ENCODE measurements at places on chromosomes 7 and 10.
A peak's percentile ranks its signal among the peaks of the same experiment; 100 is the strongest.

- DNase-seq = no peak
Observed at GRCh38 chr7:133561396-133561795, 308.5 kb downstream of the EXOC4 start.

DNA sequence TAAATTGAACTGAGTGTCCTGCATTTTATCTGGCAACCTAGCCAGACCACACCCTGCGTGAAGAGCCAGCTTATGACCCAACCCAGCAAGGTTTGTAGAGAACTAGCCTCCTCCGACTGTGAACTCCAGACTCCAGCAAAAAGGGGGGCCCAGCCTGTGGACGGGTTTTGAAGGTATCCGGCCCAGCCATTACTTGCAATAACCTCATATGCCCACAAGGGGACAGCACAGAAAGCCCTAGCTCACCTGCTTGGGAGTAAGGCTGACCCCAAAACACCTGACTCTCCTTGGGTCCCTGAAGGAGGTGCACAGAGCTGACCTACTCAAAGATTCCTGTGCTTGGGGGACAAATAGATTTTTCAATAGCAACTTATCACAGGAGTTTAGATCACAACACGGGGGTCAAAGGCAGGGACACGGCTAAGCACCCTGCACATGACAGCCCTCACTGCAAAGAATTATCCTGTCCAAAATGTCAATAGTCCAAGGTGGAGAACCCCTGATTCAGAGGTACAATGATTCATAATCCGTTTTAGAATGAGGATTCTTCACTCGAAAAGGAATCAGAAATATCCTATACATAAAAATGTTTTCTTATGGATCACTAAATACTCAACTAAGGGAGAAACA lies 4.6 kb downstream of the TRPV6 start:
- DNase-seq = peak; percentile 85

- DNase-seq = no peak
Observed at GRCh38 chr10:1003884-1004670, 15.8 kb downstream of the GTPBP4 start.

DNA sequence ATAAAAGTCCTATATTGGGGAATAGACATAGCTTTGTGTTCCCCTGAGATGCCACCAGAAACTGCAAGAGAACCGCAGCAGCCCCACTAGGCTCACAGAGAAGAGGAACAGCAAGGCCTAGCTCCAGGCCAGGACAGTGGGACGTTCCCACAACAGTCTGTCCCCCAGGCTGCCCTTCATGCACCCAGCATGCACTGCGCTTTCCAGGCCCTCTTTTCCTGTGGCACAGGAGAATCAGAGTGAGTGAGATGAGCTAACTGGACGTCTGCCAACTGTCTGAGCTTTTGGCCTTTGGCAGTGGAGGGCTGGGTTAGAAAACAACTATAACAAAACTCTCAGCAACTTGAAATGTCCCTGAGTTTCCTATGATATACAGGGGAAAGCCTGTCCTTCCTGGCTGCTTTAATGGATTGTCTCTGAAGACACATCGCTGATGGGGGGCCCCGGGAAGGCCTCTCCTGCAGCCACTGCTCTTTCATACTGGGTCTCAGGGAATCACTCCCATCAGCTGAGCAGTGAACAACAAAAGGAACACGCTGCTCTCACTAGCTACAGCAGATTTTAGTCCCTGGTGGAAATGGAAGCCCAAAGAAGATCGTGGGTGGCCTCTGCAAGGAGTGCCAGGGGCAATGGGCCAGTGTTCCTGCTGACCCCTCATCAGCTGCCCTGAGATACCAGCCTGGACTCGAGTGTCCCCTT lies 53.5 kb downstream of the PODXL start:
- peak; percentile 51 for DNase-seq

DNA sequence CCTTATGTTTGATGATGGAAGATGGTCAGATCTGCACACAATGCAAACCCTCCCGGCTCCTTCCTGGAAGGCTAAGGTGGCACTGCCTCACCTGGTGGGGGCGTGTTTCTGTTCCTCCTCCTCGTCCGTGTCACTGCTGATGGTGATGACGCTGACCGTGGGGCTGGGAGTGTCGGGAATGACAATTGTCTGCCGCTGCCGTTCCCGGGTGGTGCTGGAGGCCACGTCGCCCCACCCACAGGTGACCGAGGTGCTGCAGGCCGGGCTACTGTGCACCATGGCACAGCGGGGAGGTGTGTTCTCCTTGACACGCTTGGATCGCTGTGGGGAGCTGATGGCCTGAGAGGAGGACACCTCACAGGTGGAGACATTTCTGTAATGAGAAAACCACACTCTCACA lies 73.1 kb downstream of the CLEC2L start:
- DNase-seq = no peak

DNA sequence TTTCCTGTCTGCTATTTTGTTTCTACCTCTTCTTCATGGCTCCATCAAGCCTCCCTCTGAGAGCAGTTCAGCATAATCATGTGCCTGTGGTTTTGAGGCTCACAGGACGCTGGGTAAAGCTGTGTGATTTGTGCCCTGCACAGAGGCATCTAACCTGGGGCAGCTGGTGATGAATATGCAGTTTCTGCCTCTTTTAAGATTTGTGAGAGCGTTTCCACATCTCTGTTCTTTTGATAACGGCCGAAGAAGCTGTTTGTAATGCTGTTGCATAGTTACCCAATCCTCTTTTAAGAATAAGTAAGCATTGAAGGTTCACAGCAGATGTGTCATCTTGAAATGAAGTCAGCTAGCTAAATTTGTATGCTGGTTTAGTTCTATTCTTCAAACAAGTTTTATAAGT lies 45.2 kb downstream of the PNLIPRP3 start:
- no peak for DNase-seq

DNA sequence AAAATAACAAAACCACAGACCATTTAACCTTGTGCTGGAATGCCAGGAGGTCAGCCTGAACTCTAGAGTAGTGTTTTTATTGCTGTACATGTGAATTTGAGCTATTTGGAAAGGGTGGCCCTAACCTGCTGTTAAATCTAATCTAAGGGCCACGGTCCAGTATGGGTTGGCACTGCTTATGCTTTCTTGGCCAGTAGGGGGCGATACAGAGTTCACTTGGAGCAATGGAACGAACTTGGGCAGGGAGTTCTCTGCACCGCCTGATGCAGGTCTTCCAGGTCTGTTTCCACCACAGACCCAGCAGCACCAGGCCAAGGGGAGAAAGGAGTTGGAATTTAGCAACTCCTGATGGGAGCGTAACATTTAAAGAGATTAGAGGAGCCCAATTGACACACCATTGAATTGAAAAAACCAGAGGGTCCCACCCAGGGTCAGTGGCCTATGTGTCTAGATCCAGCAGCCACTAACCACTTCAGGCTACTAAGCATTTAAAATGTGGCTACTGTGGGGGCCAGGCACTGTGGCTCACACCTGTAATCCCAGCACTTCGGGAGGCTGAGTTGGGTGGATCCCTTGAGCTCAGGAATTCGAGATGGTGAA lies 75.7 kb upstream of the EFCAB10 start:
- DNase-seq = peak; percentile 90

GRCh38 chr10:97434055-97434454 lies 8.1 kb downstream of the PGAM1 start:
- DNase-seq = no peak

GRCh38 chr7:127034186-127034806 lies 218.4 kb downstream of the GRM8 start:
- DNase-seq = no peak

GRCh38 chr10:66038623-66039022 lies 887.2 kb upstream of the LRRTM3 start:
- DNase-seq = no peak

- DNase-seq = peak; percentile 74
Observed at GRCh38 chr10:12782537-12782936, 219.0 kb downstream of the CCDC3 start.

DNA sequence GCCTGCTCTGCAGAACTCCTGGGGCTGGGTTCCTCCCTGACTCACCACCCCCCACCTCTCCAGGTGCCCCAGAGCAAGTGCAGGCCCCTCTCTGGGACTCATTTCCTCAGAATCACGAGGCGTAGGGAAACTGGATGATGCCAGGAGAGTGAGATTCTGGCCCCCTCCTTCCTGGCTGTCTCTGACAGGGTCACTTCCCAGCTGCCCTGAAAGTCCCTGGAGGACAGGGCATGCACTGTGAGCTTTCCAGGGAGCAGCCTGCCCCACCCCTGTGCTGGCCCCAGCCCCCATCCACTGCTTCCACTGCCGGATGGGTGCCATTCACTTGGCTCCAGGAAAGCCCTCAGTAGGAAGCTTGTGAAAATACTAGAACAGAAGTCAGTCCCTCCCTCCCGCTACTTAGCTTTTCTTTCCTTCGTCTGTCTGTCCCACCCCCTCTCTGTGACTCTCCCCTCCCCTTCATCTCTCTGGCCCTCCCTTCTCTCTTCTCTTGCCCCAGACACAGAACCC lies 10.4 kb downstream of the TACR2 start:
- DNase-seq = no peak

DNA sequence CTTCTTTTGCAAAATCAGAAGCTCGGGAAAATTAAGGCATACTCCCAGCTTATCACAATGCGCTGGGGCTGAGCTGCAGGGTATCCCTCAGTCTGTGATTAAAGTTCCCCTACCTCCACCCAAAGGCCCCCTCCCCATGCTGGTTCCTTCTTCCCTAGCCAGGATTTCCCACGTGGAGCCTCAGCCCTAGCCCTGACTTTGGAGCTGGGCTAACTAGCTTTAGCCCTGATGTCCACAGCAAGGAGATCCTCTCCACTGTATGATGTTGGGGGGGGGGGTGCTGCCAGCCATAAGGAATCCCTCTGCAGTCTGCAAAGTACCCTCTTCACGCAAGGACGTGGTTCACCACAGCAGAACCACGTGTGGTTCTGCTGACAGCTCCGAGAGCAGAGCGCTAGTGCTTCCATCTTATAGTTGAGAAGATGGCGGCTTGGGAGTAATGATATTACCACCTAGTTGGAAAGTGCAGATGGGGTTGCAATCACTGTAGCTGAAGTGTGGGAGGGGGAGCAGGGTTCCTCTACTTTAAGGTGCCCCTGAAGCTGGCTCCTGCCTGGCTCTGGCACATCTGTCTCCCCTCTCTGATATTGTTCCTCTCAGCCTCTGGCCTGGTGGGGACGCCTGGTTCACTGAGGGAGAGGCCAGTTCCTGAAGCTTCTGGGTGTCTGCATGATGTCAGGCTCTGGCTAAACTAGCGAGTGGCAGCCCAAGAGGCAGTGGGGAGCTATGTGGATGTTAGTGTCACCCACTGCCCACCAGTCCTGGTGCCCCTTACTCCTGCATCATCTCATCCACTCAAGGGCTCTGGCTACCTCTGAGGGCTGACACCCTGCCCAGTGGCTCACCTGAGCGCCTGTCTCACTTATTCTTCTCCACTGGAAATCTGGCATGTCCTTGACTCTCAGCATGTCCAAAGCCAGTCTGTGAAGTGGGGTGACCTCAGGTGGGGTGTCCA lies 270.7 kb downstream of the RPS24 start:
- DNase-seq = no peak

DNA sequence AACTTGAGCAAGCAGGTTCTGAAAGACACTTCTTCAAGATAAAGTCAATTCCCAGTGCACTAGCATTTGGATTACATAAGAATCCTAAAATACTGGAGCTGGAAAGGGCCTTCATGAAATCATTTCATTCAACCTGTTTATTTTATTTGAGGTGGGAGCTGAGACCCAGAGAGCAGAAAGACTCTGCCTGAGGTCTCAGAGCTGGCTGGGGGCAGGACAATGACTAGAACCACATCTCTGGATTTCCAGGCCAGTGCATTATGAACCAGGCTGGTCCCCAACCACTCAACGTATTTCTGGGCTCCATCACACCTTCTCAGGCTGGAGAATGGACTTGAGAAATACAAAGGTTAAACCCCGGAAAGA lies 8.4 kb downstream of the ANXA11 start:
- DNase-seq = peak; percentile 51

GRCh38 chr7:81562581-81562980 lies 207.3 kb downstream of the HGF start:
- DNase-seq = no peak

- DNase-seq = no peak
Observed at GRCh38 chr10:113534423-113534822, 18.4 kb upstream of the HABP2 start.

- no peak for DNase-seq
Observed at GRCh38 chr10:3249307-3249889, 76.8 kb upstream of the PITRM1 start.

- DNase-seq = no peak
Observed at GRCh38 chr7:52151559-52151958, 835.0 kb upstream of the COBL start.

GRCh38 chr7:95199779-95200558 lies 124.4 kb downstream of the PON1 start:
- DNase-seq = no peak

DNA sequence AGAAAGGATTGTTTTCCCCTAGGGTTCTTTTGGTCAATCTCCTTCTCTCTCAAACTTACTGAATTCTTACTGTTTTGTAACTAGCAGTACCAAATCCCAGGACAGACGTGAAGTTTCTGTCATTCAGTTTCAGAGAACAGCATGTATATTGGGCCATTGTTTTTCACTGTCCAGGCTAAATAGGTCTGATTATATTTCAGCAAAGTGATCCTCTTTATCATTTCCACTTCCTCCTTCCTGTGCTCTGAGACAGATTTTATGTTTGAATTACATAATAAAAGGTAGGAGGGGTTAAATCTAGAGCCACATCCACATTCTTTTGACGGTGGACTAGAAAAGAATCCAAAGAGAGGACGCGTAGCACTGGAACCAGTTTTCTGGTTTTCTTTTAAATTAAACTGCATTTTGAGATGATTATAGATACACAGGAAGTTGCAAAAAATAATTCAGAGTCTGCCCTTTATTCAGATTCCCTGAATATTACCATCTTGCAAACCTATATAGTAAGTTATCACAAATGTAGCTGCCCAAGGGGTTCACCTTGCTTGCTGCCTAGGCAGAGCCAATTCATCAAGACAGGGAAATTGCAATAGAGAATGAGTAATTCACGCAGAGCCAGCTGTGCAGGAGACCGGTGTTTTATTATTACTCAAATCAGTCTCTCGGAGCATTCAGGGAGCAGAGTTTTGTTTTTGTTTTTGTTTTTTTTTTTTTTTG lies 40.1 kb downstream of the AKR1E2 start:
- no peak for DNase-seq

DNA sequence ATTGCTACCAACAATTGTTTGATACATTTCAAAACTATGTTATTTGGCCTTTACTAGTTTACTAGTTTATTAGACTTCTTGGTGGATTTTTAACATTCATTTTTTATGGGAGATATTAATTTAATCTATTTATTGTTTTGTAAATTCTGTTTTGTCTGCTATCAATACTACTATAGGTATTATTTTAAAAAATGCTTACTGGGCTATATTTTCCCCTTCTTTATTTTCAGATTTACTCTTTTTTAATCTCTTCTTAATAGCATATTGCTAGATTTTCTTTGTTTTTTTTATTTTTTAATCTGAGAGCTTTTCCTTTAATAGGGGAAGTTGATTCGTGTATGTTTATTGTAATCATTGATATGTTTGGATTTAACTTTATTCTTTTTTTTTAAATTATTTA lies 147.5 kb downstream of the CDK14 start:
- no peak for DNase-seq

GRCh38 chr10:86968994-86969355 lies 693 bp downstream of the ADIRF start:
- no peak for DNase-seq

DNA sequence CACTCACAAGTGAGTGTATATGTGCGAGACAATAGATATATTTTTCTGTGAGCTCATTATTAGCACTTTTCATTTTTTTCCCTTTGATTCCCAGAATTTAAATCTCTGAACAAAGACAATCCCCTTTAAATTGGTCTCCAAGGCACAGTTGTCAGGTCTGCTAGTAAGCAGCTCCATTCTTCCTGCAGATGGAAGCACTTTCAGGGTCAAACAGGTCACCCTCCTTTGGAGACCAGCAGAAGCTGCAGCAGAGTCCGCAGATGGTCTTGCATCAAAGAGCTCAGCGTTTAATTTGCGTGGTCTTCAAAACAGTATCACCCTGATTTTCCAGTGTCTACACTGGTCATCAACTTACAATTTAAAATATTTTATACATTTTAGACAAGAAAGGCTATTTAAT lies 543.8 kb downstream of the ARL4A start:
- DNase-seq = no peak

All from activated CD4-positive, alpha-beta T cell treated with anti-CD3 and anti-CD28 coated beads, Interleukin-2, amount 10 ng/mL, durations not matched to agents 24 days and 14 days (primary cell).